ENCODE measurements at places on chromosomes 6 and 20. TPM values are rescaled to one million over a fixed set of nuclear protein-coding genes. Genes with fewer than 3 reads are reported as not detected.

The TOMM34 gene
- total RNA-seq = 42.3 TPM

DNA sequence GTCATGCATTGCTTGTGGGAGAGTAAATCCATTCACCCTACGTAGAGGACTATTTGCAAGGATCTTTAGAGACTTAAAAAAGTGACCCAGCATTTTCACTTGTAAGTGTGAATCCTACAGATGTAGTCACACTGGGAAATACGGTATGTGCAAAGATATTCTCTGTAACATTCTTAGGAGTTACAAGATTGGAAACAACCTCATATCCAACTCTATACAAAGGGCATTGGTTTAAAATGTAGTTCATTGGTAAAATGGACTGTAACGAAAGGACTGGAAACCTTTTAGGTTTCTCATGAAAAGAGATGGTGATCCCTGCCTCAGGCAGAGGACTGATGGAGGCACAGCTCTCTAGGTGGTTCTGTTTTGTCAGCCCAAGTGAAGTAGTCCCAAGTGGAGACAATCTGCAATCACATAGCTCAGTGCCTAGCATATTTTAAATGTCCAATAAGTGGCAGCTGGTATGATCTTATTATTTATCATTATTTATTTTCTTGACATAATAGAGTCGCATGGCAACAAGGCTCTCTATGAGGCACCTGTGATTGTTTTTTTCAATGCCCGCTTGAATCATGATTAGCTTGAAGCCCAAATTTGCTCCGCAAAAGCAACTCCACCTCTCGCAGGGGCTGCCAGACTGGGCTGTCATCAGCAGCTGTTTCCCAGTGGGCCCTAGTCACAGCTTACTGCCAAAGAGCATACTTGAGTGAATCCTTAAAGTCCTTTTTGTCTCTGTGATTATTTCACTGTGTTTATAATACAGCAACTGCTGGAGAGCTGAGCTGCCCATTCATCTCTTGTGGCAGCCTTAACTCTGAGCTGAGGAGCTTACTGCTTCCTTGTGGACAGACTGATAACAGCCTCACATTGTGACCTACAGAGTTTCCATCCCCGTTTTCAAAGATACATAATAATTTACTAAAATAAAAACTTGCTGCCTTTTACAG lies 19.8 kb upstream of the ENPP1 start:
- DNase-seq = no peak

The DYNLT2 gene
- 0.54 TPM for total RNA-seq

DNA sequence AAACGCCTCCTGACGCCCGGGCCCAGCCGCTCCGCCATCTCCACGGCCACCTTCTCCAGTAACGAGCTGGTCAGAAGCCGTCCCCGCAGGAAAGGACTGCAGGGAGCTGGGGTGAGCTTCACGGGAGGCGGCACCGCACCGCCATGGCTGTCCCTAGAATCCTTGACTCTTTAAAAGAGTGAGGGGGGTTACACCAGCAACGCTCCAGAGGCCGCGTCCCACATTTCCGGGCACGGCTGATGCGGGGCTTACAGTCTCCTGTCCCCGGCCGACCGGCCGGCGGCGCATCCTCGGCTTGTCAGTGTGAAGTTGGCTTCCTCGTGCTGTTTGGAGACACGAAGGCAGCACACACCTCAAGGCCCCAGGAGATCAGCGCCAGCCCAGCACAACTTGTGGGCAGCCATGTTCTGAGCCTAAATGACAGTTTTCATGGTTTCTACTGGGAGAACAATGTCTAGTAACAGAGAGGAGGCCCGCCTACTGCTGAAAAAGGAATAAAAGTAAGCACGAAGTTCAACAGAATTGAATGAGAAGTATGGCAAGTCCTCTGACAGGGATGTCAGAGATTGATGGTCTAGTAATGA lies 30.4 kb downstream of the SLC2A4RG start:
- DNase-seq = no peak

- DNase-seq = no peak
Observed at GRCh38 chr6:76861403-76861802, 601.9 kb downstream of the HTR1B start.

DNA sequence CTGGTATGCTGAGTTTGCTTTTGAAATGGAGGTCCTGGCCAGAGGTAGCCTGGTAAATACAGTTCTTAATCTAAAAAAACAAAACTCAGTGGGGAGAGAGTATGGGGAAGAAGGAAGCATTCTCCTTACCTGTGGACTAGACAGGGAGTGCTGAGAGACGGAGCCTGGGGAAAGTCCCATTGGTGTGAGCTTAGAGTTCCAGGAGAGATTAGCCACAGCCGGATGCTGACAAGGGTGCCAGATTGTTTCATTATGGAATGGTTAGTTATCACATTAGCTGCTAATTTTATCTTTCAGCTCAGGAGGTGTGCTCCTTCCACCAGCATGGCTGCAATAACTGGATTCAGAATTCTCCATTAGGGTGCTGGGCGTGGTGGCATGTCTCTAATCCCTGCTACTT lies 75.9 kb downstream of the RREB1 start:
- DNase-seq = no peak

All from Caki2 (cell line).